ENCODE measurements at places on chromosomes 5 and 9. TPM values are rescaled to one million over a fixed set of nuclear protein-coding genes. Genes with fewer than 3 reads are reported as not detected.

DNA sequence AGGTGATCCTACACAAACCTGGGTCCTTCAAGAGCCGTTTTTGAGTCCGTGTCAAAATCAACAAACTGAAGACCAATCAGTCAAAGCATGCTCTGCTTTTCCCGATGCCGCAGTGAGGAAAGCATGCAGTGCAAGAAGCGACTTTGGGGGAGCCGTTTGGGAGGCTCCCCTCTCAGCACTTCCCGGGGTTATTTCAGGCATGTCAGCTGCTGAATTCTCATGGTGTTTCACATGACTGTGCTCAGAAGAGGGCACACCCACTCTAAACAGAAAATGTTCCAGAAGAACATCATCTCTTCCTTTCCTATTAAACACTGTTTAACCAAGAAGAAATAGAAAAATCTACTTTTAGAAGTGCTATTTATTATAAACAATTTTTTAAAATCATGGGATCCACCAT, 125.5 kb downstream of the EPB41L4A start:
- no peak overlapping the region for H3K4me3 ChIP-seq
- H3K27ac ChIP-seq, result no peak overlapping the region
- no peaks in the 10 kb centered on the region for H3K27me3 ChIP-seq
- H3K36me3 ChIP-seq, result no peaks in the 10 kb centered on the region

DNA sequence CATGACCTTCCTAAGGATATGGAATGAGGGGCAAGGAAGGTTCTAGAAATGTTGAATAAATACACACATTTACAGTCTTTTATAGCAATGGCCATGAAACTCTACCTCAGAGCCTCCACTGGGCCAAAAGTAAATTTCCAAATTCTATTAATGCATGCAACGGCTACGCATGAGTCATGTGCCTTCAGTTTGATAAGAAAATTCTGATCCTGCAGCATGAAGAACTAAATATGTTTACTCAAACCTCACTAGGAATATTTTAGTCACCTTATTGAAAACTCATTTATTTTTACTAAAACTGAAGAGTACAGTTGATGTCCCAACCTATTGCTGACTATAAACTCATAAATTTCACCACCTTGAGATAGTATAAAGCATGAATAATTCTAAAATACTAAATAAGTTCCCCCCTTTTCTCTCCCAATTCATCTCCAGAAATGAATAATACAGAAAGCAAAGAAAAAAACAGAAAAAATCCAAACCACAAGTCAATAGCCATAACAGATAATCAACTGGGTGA, 92.4 kb downstream of the GNAQ start:
- H3K4me1 ChIP-seq, result no peaks in the 10 kb centered on the region
- H3K27ac ChIP-seq, result no peak overlapping the region
- H3K27me3 ChIP-seq, result no peaks in the 10 kb centered on the region
- no peak overlapping the region for H3K4me3 ChIP-seq
- DNase-seq, result no peak

GRCh38 chr9:137486545-137487453, 27.7 kb upstream of the NSMF start:
- no peak overlapping the region for H3K4me3 ChIP-seq
- no peak overlapping the region for H3K27ac ChIP-seq
- no peak for DNase-seq

NDST1 gene
- total RNA-seq, result 46.7 TPM

SAPCD2 gene
- 2.8 TPM for total RNA-seq
